ENCODE measurements at places on chromosomes 1 and 21.

DNA sequence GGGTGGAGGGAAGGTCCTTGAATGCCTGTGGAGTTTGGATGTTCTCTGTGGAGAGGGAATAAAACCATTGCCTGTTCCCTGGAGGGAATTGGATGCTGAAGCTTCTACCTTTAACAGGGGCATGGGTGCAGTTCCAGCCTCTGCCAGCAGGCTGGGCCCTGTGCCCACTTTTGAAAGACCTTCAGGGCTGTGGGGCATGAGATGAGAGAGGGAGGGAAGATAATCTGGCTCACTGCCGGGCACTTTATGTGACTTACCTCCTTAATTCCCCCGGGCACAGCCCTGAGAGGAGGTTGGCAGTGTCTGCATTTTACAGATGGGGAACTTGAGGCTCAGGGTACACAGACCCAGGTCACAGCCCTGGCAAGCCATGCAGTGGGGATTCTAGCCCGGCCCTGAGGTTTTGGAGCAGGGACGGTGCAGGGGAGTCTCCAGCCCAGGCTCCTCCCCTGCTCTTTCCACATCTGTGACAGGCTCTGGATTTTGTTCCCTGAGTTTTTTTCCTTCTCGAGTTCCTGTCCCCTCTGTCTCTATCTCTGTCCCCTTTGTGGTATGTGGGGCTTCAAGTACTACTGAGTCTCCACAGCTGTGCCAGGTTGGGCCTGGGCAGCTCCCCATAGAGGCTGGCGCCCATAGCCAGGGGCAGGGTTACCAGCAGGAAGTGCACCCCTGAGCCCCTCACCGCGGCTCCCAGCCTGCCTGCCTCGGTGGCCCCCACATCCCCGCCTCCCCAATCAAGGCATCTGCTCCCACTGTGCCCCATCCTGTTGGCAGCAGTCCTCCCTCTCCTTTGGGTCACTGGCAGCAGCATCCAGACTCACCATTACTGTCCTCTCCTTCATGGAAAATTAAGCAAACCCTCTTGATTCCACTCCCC, 14.0 kb upstream of the THEMIS2 start:
- peak; percentile 78 for DNase-seq

GRCh38 chr1:48675251-48675650, 101.4 kb downstream of the BEND5 start:
- no peak for DNase-seq

DNA sequence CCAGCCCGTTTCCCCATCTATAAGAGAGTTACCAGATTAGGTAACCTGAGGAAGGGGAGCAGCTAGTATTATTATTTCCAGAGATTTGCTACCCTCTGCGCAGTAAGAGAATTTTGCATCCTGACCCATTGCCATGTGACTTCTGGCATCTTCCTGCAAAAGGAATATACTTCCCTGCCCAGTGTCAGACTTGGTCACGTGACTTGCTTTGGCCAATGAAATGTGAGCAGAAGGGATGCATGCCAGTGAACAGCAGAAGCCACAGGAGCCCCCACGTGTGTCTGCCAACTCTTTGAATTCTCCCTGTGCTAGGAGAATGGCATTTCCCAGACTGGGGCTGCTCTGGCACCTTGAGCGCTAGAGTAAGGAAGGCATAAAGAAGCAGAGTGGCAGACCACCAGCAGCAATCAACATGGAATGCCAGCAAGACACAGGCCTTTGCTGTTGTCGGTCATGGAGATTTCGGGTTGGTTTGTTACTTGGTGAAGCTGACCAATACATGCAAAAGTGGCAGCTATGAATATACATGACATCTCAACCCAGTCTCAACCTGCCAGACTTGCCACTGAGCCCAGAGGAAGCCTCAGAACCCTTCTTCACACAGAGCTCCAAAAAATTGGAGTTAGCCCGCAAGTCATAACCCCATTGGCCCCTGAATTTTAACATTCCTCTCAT, 26.4 kb upstream of the SDHB start:
- DNase-seq, result no peak

GRCh38 chr21:46154955-46155513, 345 bp downstream of the FTCD start:
- no peak for DNase-seq

DNA sequence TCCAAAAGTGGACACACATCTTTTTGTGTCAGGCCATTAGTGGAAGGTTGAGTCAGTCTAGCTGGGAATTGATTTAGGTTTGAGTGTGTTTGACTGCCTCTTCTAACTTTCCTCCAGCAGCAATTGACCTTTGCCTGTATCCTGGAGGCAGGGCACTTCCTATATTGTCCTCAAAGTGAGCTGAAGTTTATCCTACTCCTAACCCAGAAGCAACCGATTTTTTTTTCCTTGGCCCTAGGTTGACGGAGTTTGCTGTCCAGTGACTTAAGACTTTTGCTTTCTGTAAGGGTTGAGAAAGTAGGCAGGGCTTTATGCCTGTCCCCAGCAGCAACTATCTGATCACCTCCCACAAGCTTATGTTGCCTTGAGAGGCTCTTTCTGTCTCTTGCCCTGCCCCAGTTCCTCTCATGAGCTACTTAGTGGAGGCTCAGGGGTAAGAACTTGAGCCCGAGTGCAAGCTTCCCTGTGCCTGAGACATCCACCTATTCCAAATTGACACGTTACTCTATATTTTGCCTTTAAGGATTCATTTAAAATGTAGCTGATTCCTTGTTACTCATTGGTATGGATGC, 30.9 kb downstream of the SLC35F3 start:
- no peak for DNase-seq

- no peak for DNase-seq
Measured at GRCh38 chr1:177122461-177123251, 41.9 kb downstream of the ASTN1 start.

GRCh38 chr1:118247593-118247992, 62.6 kb upstream of the SPAG17 start:
- no peak for DNase-seq

GRCh38 chr1:209268479-209268878, 315.0 kb upstream of the CAMK1G start:
- DNase-seq, result no peak

- DNase-seq, result no peak
Measured at GRCh38 chr1:2372551-2373490, 18.5 kb downstream of the MORN1 start.

DNA sequence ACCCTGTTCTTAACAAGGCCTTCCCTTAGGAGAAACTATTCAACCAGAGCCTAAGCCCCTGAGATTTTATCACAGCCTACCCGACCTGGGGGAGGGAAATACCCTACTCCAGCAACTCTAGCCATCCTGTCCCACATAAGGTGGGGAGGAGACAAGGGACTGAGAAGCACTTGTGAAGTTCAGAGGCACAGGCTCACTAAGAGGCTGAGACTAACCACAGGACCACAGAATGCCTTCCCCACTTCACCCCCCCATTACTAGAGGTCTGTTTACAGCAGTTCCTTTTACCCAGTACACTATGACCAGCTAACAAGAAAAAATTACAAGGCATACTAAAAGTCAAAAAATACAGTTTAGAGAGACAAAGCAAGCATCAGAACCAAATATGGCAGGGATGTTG, 86.8 kb downstream of the TEX35 start:
- DNase-seq, result no peak

GRCh38 chr1:31029026-31029425, 36.5 kb downstream of the PUM1 start:
- DNase-seq, result peak; percentile 29

- DNase-seq, result no peak
Measured at GRCh38 chr21:41803316-41803715, 36.5 kb upstream of the RIPK4 start.

- DNase-seq, result no peak
Measured at GRCh38 chr1:33445108-33445507, 14.2 kb upstream of the PHC2 start.

GRCh38 chr1:154975409-154976059, 1.1 kb downstream of the CKS1B start:
- peak; percentile 73 for DNase-seq

DNA sequence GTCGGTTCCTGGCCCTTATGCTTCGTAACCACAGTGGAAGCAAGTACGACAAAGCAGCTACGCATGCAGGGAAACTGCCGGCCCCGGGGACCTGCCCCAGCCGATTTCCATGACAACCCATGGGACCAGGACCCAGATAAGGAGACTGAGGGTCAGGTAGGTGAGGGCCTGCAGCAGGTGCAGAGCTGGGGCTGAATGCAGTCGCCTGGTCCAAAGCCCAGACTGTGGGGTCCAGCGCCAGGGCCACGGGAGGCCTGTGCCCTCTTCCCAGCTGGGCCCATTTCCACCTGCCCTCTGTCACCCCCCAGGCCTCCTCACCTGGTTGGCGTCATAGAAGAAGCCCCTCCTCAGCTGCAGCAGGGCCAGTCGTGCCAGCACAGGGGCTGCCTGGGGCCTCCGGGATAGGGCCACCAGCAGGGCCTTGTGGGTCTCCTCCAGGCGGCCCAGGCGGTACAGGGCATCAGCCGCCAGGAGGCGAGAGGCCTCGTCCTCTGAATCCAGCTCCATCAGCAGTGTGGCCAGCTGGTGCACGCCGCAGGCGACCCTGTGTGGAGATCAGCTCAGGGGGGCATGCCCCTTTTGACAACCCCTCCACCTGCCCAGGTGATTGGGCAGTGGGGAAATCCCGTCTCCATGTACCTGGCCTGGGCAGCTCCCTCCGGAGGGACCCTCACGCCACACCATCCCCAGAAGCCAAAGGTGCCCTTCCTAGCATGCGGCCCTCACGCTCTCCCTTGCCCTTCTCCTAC, 14.2 kb downstream of the TTC34 start:
- DNase-seq, result no peak

DNA sequence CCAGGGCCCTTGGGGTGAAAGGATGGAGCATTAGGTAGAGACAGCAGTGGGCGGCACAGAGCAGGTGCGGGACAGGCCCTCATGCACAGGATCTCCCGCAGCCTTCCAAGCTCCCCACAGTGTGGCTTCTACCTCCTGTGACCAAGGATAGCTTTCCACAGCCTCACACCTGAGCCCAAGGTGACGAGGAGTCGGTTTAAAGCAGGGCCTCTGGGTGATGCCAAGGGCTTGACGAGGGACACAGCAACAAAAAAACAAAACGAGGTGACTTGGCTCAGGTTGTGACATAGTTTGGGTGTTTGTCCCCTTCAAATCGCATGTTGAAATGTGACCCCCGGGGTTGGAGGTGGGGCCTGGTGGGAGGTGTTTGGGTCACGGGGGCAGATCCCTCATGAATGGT, 15.3 kb downstream of the RSPH1 start:
- DNase-seq, result no peak

GRCh38 chr21:46077674-46078101, 20.2 kb upstream of the COL6A2 start:
- no peak for DNase-seq

DNA sequence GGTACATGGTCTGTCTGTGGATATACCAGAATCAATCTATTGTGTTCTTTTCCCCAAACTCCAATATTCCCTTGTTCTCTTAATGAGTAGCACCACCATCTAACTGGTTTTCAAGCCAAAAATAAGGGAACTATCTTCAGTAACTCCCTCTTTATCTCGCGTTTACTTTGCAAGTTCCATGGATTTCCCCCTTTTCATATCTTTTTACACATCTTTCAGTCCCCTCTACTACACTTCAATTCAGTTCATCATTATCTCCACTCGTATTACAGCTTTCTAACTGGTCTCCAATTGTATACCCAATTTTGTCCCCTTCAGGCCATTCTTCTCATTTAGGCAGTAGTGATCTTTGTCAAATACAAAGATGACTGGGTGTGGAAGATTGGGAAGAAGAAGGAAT, 4.1 kb upstream of the TMCO1 start:
- no peak for DNase-seq

DNA sequence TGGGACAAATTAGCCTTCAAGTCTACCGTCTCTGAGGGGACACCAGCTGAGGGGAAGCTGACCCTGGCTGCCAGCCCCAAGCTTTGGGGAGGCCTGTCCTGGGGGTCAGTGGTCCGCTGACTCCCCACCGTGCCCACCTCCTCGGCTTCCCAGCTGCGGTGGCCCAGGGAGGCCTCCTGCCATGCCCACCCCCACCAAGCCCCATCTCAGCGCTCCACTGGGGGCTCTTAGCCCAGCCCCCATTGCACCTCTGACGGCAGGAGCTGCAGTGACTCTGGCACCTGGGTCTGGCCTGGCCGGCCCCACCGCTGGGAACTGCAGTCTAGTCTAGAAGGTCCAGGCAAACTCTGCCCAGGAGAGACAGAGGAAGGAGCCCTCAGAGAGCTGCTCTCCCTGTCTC, 30.2 kb upstream of the SIM2 start:
- no peak for DNase-seq

DNA sequence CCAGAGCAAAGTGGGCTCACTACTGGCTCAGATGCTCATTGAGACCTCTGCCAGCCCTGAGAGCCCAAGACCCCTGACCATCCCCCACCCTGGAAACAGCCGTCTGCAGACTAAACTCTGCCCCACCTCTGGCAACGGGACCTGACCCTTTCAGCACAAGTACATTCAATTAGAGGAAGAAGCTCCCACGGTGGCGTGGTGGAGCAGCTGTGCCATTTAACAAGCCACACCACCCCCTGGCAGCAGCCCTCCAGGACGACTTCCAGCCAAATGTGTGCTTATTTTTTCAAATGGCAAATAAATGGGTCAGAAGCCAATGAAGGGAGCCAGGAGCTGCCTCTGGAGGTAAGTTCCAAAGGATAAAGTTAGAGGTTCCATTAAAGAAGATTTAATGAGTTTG, 226.7 kb downstream of the NPHP4 start:
- no peak for DNase-seq

DNA sequence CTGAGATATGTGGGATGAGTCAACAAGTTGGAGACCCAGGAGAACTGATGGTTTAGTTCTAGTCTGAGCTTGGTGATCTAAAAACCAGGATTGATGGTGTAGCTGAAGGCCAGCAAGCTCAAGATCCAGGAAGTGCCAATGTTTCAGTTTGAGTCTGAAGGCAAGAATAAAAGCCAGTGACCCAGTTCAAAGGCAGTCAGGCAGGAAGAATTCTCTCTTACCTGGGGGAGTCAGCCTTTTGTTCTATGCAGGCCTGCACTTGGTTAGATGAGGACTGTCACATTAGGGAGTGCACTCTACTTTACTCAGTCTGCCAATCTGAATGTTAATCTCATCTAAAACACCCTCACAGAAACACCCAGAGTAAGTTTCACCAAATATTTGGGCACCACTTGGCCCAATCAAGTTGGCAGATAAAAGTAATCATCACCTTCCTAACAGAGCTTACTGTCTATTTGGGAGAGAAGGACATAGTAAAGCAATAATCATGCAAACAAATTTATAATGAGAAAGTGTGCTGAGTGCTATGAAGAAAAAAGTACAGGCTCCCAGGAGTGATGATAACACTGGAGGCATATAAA, 63.4 kb downstream of the TSEN15 start:
- DNase-seq, result no peak

- peak; percentile 89 for DNase-seq
Measured at GRCh38 chr1:157045250-157046218, at the start of gene ARHGEF11. TSS of gene ARHGEF11 (minus strand) at chr1:157045742. CDS start at chr1:157044330, 1,412 bp downstream.

DNA sequence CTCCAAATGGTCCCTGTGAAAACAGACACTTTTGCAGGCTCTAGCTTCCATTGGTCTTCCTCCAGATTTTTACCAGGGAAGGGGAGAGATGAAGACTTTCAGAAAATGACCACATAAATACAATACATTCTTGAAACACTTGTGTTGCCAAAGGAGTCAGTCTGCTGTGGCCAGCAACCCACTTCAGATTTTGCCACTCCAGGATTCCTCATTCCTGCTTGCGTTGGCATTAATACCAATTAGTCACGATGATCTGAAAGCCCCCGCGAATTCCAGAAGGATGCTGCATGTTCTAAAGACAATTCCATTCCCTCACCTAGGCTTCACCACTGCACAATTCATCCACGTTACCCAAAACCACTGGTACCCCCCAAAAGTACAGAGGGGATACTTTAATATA, 7.9 kb upstream of the BACE2 start:
- no peak for DNase-seq
